ENCODE measurements at places on chromosomes 16 and 17.

DNA sequence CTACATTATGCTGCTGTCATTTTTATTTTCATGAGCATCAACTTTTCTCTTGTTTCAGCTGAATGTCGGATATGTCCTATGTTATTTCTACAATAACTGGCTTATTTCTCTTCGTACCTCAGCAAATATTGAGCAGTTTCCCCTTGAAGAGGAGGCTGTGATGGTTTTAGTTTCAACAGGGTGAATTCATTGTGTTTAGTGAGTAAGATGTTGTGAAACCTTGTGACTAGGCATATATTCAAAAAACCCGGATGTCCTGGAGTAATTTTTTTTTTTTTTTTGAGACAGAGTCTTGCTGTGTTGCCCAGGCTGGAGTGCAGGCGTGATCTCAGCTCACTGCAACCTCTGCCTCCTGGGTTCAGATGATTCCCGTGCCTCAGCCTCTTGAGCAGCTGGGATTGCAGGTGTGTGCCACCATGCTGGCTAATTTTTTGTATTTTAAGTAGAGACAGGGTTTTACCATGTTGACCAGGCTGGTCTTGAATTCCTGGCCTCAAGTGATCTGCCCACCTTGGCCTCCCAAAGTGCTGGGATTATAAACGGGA, 11.1 kb downstream of the CPD start:
- no peak for DNase-seq

- DNase-seq, result no peak
Observed at GRCh38 chr16:80894091-80894490, 89.7 kb upstream of the CDYL2 start.

DNA sequence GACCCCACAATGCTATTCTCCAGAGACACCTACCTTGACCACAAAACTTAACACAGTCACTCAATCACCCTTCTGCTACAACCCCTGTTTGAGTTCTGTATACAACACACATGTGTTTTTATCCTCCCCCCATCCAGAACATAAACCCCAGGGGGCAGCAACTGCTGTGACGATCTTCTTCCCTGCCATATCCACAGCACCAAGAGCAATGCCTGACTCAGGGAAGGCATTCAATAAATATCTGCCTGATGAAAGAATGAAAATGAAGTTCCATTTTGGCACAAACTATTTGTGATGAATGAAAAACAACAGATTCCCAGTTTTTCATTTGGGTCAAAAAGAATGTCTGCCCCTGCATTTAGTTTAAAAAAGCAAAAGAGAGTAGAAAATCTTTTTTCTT, 27.0 kb downstream of the ASIC2 start:
- no peak for DNase-seq

GRCh38 chr16:1481906-1482835, 6.6 kb downstream of the PTX4 start:
- DNase-seq, result no peak

DNA sequence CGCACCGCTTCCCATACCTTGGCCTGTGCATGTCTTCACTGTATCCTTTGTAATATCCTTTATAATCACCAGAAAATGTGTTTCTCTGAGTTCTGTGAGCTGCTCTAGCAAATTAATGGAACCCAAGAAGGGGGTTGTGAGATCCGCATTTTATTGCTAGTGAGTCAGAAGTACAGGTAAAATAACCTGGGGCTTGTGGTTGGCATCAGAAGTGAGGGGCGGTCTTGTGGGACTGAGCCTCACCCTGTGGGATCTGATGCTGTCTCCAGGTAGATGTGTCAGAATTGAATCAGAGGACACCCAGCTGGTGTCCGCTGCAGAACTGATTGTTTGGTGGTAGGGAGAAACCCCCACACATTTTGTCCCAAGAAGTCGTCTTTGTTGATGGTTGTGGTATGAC, 382.4 kb downstream of the SNX29 start:
- DNase-seq, result no peak

GRCh38 chr16:84496991-84497390, 7.5 kb downstream of the MEAK7 start:
- no peak for DNase-seq

- no peak for DNase-seq
Observed at GRCh38 chr17:5035315-5035714, at the start of gene SLC52A1. Gene SLC52A1 (minus strand): TSS chr17:5035426. CDS start chr17:5034606, 820 bp downstream.

GRCh38 chr16:25553711-25554436, 137.9 kb upstream of the HS3ST4 start:
- DNase-seq, result no peak

- DNase-seq, result no peak
Observed at GRCh38 chr17:691423-691822, 23.2 kb downstream of the VPS53 start.

DNA sequence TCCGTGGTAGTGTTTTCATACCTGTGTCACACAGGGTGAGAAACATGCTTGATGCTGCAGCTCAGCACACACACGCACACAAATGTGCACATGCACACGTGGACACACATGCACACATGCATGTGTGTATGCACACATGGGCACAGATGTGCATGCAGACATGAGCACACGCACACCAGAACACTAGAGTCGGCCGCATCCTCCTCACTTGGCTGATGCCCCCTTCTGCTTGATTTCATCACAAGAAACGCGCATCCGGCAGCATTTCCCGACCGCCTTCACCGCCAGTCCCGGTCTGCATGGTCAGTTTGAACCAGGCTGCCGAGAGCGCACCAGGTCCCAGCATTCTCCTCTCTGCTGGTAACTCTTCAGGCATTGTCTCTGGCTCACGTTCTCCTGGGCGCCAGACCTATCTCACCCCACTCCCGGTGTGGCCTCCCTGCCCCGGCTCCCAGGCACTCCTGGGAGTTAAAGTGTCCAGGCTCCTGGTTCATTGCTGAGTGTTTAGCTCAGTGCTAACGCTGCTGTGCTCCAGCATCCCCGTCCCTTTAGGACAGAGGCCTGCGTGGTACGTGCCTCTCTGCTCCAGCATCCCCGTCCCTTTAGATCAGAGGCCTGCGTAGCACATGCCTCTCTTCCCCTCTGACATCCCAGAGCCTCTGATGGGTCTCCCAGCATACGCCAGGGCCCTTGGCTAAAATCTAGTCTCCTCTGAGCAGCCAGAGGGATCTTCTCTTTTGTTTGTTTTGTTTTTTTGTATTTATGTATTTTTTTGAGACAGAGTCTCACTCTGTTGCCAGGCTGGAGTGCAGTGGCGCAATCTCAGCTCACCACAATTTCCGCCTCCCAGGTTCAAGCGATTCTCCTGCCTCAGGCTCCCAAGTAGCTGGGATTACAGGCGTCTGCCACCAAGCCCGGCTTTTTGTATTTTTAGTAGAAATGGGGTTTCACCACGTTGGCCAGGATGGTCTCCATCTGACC, 16.0 kb downstream of the BAIAP2 start:
- no peak for DNase-seq

GRCh38 chr16:89602273-89602951, 11.0 kb upstream of the DPEP1 start:
- DNase-seq, result peak; percentile 51

DNA sequence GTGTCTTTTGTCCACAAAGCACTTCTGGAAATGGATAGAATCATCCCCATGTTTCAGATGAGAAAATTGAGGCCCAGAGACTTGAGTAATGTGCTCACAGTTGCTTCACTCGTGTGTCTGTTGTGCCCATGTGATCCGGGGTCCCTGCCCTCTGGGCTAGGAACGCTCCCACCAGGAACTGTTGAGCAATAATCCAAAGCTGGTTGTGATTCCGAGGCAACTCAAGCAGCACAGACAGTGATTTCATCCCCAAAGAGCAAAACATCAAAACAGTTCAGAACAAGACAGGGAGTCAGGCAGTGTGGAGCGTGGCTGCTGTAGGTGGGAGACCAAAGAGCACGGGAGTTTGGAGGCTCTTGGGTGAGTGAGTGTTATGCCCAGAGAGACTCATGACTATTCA, 205.0 kb upstream of the ASIC2 start:
- no peak for DNase-seq

DNA sequence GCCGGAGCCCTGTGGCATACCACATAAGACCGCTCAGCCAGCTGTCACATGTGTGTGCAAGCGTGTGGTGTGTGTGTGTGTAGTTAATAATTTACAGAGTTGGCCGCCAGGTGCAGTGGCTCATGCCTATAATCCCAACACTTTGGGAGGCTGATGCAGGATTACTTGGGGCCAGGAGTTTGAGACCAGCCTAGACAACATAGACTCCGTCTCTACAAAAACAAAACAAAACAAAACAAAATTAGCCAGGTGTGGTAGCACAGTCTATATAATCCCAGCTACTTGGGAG, 20.4 kb downstream of the SOCS1 start:
- no peak for DNase-seq

GRCh38 chr16:62615526-62615925, 579.3 kb upstream of the CDH8 start:
- DNase-seq, result no peak

DNA sequence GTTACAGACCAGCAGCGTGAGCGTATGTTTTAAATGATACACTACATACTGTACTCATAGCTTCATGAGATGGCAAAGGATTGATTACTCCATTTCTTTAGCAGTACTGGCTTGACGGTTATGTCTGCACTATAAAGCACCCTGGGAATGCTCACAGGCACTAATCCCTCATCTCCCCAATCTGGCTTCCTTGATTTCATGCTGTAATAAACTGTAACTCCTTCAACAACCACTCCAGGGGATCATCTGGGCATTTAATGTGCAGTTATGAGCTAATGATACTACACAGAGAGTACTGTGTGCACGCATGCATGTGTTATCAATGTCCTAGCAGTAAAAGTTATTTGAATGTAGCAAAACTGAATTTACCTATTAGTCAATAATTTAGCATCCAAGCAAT, 20.2 kb downstream of the MEIOB start:
- DNase-seq, result no peak

GRCh38 chr16:23788685-23789084, 33.9 kb downstream of the CHP2 start:
- DNase-seq, result no peak

DNA sequence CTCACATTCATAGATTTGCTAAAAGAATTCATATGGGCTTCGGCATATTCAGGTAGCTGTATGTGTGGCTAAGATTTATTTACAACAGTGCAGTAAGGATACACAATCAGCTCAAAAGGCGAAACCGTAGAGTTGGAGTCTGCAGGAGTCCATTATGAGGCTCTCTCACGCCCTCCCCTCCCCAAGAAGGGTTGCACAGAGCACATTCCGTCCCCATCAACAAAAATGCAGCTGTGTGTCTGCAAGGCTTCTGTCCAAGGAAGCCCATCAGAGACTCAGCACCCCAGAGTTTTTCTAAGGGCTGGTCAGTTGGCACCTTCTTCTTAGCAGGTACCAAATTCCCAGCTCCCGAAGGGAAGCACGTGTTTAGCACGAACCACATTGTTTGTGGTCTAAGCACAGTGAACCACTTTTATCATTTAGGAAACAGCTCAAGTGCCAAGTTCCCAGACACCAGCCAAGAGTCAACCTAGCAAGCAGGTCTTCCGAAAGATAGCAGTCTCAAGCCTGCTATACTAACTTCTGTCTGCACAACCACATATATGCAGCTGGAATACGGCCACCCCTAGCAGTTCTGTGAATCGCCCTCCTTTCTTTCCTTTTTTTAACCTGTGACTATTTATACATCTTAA, 28.5 kb upstream of the MEAK7 start:
- no peak for DNase-seq

GRCh38 chr17:33725675-33726271, 432.7 kb upstream of the ASIC2 start:
- DNase-seq, result peak; percentile 7

DNA sequence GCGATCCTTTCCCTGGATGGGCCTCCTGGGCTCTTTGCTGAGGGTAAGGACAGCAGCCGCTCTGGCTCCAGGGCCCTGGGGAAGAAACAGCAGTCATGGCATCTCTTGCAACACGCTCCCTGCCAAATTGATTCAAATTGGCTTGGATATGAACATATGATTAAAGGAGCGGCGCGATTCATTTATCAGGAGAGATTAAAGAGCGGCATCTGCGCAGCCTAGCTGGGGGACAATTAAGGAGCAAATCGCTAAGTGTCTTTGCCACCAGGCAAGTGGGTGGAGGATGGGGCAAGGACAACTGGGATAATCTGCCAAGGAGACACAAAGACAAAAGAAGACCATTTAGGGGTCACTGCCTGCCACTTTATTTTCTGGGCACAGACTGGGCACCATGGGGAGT, 27.8 kb downstream of the PIPOX start:
- no peak for DNase-seq

GRCh38 chr17:14068542-14069250, 608 bp upstream of the COX10 start:
- DNase-seq, result no peak

GRCh38 chr17:69500911-69501429, 86.5 kb downstream of the MAP2K6 start:
- DNase-seq, result no peak

- DNase-seq, result no peak
Observed at GRCh38 chr16:1494129-1494640, 1.0 kb downstream of the TELO2 start.

- no peak for DNase-seq
Observed at GRCh38 chr16:14491861-14492529, 138.1 kb downstream of the PARN start.

DNA sequence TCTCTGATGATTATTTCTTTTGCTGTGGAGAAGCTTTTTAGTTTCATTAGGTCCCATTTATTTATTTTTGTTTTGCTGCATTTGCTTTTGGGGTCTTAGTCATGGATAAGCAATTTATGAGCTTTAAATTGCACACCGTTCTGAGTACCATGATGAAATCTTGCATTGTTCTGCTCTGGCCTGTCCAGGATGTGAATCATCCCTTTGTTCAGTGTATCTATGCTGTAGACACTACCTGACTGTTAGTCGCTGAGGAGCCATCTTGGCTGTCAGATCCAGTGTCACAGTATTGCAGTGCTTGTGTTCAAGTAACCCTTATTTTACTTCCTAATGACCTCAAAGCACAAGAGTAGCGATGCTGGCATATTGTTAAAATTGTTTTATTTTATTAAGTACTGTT, 218.0 kb upstream of the CNTNAP4 start:
- no peak for DNase-seq

DNA sequence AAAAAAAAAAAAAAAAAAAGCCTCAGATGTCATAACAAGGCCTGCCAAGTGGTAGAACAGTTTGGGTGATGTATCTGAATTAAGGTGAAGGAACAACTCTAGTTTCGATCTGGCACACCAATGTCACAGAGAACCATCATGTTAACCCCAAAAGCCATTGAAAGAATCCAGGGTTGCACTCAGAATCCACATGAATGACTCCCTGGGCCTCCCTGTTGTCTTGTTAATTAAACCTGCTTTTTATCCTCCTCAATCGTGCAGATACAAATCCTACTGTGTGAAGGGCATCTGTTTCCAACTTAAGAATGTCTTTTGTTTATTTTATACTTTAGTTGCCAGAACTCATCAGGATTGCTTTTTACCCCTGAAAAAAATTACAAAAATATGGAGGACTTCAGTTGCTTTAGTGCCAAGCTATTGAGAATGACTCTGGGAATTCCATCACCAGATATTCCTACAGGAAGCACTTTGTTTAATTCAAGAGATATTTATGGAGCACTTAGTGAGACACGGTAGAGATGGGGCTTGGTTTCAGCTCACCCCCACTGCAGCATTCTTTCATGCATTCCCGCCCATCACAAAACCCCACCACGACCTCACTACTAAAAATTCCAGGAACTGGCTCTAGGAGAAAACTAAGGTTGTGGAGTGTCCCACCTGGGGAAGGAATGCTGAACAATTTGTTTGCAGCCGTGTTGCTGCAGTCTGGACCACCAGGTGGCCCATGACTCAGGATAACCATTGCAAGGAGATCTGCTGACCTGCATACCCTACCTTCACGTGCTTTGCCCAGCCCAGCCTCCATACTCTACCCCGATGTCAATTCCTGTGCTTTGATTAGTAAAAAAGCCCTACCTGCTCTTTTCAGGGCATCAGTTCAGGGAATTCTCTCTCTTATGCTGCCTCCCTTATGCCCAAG, 63.8 kb upstream of the GPRC5B start:
- DNase-seq, result no peak

Measured in amygdala (tissue), 56 donors.